ENCODE measurements at places on chromosomes 5 and 9.

- no peak for DNase-seq
These were observed 123.5 kb downstream of the SLC24A2 start for GRCh38 chr9:19665146-19665863.

DNA sequence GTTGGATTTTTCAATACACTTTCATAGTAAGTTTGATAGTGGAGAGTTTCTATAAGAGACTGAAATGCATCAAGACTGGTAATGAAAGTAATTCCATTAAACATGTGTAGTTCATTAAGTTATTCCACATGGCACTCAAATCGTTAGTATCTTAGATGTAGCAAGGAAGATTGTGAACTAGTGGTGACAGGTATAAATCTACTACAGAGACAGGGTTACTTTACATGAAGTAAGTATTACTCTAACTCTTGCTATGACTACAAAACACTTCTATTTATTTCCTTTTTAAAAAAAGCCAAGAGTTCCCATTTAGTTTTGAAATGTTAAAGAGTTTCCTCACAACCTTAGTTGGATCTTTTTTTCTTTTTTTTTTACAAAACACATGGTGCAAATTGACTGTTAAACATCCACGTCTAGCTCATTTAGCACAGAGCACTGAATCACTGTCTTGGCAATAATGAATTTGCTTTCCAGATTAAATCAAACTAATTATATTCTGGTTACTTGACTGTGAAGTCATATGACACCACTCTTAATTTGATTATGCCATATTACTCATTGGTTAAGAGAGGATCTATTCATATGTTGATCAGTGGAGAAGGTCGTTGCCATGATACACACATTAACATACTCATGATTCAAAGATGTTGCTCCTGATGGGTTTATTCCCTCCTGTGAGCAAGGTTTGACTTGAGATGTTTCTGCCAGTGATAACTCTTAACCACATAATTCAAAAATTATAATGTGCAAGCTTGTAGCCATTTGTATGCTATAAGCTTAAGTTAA is 644.8 kb downstream of the EFNA5 start:
- no peak for DNase-seq

GRCh38 chr9:1939926-1940368 is 75.2 kb upstream of the SMARCA2 start:
- no peak for DNase-seq

GRCh38 chr5:6424110-6424659 is 24.5 kb upstream of the UBE2QL1 start:
- DNase-seq = no peak

GRCh38 chr9:76373173-76373783 is 20.9 kb downstream of the RFK start:
- no peak for DNase-seq

DNA sequence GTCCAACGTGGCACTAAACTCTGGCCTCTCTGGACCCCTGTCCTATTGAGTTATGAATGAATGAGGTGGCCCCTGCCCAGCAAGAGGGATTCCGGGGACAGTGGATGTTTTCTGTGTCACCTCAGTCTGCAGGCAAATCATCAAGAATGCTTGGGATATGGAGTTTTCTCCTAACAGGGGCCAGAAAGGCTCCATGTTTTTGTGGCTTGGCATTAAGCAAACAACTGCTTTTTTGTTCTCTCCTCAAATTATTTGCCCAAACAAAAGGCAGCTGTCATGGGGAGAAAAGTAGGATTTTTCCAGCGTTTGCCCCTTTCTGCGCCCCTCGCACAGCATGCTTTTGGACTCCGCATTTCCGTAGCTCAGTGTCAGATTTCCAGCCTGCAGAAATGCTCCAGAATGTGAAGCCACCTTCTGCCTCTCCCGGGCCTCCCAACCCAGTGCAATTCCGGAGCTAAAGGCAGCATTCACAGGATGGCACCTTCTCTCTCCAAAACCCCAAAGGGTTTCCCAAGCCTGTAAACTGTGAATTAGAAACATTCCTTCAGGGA is 553.3 kb downstream of the CCDC171 start:
- no peak for DNase-seq

DNA sequence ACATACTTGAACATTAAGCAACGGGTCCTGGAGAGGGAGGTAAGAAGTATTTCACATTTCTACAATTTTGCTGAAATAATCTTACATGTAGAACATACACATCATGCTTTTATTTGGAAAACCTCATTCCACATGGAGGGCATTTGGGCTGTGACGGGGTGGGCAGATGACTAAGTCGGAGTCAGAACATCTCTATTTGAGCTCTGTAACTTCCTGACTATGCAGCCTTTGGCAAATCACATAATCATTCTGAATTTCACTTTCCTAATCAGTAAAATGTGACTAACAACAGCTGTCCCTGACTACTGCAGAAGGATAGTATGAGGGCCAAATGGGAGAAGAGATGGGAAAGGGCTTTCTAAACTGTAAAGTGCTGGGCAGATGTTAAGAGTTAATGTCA is 17.1 kb upstream of the IL6ST start:
- peak; percentile 92 for DNase-seq

GRCh38 chr9:91863469-91863868 is 86.6 kb downstream of the ROR2 start:
- no peak for DNase-seq

GRCh38 chr5:153775923-153776322 is 262.8 kb downstream of the FAM114A2 start:
- DNase-seq = no peak

DNA sequence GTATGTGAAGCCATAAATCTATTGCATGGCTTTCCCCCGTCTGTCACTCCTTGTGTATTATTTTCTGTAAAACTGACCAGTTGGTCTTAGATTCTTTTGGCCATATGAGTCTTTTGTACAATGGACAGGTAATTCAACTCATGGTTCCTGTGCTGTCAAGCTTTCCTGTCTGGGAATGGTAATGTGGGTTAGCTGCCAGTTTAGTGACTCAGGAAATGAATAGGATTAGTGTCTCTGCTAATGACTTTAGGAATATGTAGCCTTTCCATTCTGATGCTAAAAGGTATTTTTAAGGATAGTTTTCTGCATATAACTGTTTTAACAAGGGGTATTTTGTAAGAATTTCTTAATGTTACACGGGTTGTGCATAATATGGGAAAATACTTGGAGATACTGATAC is 182.7 kb downstream of the PBX3 start:
- no peak for DNase-seq

DNA sequence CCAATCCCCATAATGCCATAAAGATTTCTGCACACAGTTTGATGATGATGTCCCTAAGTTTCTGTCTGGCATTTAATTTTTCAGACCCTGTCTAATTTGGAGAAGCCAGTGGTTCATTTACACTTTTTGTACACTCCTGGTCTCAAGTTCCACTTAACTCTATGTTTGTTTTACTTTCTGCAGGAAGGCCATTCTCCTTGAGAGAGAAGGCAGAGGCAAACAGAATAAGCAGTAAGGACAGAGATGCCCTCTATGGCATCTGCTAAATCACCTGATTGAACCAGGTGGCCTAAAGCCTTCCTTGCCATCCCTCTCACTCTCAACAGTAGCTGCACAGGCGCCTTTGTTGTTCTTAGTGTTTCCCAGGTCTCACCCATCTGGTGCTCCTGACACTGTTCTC is 86.1 kb upstream of the LRRTM2 start:
- DNase-seq = no peak

GRCh38 chr9:114287763-114288192 is 35.1 kb upstream of the ORM1 start:
- DNase-seq = no peak

DNA sequence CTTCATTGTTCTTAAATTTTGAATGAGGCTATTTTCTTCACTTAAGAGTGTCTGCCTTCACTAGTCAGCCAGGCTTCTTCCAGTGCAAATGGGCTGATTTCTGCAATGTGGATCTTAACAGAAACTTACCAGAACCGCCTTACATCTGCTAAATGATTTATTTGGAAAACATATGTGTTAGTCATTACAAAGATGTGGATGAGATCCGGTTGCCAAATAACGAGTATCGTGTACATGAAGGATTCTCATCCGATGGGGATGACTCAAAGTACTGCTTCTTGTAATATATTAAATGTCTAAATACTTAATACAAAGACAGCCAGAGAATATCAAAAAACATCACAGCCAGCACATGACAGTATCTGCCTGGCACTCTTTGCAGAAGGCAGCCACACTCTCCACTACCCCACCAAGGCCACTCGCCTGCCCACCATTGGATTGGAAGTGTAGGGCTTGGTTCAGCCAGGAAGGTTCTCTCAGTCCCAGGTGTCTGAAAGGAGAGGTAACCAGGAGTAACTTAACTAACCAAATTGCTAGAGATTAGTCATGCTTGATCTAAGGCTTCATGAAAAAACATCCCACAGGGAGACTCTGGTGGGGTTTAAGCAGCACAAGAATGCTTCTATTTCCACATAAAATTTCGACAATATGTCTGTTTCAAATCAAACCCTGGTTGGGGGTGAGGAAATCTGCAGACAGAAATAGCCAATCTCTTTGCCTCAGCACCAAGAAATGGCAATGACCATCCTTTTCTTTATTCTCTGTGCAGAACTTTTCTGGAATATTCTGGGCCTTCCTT is 174.8 kb downstream of the GADD45G start:
- no peak for DNase-seq

DNA sequence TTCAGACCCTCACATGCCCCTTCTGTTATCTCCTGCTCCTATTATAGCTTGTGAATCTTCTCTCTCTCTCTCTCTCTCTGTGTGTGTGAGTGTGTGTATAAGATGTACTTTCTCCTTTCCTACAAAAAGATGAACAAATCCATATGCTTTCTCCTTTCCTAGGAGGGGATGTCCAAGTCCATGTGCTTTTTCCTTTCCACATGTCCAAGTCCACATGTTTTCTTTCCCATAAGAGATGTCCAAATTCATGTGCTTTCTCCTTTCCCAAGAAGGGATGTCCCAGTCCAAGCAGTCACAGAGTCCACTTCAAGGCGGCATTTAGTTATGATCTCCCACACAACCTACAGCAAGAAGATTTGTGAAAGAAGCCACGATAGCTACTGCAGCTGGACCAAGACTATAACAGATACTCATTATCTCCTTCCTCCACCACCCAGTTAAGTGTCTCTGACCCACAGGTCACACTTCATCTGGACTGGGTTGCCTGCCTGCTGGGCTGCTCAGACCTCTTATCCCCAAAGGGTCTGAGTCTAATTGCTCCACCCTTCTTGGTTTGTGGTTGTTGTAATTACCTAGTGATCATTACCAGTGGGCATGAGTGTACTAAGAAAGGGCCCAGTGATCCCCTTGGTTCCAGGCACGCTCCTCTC is 18.4 kb upstream of the FOXI1 start:
- no peak for DNase-seq

DNA sequence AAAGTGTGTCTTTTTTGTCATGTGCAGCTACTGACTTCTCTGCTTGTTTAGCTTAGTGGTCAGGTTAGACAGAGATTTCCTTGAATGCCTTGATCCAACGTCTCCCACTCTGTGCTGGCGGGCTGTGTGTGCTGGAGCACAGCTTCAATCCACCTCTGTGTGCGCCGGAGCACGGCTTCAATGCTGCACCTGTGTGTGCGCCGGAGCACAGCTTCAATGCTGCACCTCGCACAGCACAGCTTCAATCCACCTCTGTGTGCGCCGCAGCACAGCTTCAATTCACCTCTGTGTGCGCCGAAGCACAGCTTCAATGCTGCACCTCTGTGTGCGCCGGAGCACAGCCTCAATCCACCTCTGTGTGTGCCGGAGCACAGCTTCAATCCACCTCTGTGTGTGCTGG is 69.0 kb upstream of the PHYKPL start:
- DNase-seq = no peak

DNA sequence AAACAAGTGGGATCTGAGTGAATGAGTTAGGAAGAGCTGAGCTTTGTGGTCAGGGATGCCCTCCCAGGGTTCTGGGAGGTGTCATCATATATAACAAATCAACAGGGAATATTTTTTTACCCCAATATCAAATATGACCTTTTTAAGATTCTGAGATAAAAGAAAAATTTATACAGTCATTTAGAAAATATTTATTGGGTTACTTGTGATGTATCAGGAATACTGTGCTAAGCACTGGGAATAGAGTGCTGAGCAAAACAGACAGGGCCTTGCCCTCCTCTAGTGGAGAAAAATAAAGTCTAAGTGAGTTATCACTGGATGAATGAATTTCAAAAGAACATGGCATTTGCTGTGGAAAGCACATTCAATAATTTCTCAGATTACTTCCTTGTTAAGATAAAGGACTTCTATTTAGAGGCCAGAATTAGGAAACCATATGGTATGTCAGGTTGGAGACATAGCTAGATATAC is 102.9 kb downstream of the BOD1 start:
- peak; percentile 91 for DNase-seq

GRCh38 chr5:97071101-97071500 is 71.3 kb downstream of the LIX1 start:
- peak; percentile 50 for DNase-seq

- DNase-seq = no peak
These were observed 4.1 kb downstream of the RABEPK start for GRCh38 chr9:125204477-125204876.

GRCh38 chr5:176608937-176609723 is 826 bp downstream of the GPRIN1 start:
- peak; percentile 28 for DNase-seq

DNA sequence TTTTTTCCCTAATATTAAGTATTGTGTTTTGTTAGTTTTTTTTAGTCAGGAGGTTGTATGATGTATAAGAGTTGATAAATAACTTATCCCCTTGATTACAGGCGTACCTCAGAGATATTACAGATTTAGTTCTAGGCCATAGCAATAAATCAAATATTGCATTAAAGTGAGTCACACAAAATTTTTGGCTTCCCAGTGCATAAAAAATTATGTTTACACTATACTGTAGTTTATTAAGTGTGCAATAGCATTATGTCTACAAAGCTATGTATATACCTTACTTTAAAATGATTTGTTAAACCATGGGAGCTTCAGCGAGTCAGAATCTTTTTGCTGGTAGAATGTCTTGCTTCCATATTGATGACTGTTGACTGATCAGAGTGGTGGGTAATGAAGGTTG is 1180.6 kb upstream of the CDH18 start:
- DNase-seq = no peak

- no peak for DNase-seq
These were observed 1.3 kb upstream of the EXOSC2 start for GRCh38 chr9:130692321-130692720.

- peak; percentile 98 for DNase-seq
These were observed 27.6 kb downstream of the IL7R start for GRCh38 chr5:35884191-35884769.

- no peak for DNase-seq
These were observed 321.7 kb downstream of the NDUFS4 start for GRCh38 chr5:53882006-53882675.

DNA sequence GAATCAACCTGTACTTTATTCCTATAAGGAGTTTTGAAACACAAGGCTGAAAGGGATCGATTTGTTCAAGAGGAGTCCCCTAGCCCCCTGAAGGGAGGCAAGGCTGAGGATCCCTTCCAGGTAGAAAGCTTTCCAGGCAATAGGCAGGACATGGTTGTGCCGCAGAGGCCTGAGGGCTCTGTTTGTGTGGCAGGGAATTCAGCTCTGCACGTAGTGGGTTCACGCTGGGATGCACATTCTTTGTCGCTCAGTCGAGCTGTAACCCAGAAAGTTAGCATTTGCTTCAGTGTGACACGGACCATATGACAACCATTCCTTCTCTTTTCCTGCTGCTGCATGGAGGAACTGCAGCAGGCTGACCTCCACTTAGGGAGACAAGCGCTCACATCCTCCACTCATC is 65.6 kb upstream of the TRIO start:
- DNase-seq = no peak
